RPMI7951 (cell line): ENCODE measurements at places on chromosomes 11 and 22.
A peak's percentile ranks its signal among the peaks of the same experiment; 100 is the strongest.

- DNase-seq = no peak
These were observed 246.6 kb upstream of the PLET1 start for GRCh38 chr11:112507281-112507680.

DNA sequence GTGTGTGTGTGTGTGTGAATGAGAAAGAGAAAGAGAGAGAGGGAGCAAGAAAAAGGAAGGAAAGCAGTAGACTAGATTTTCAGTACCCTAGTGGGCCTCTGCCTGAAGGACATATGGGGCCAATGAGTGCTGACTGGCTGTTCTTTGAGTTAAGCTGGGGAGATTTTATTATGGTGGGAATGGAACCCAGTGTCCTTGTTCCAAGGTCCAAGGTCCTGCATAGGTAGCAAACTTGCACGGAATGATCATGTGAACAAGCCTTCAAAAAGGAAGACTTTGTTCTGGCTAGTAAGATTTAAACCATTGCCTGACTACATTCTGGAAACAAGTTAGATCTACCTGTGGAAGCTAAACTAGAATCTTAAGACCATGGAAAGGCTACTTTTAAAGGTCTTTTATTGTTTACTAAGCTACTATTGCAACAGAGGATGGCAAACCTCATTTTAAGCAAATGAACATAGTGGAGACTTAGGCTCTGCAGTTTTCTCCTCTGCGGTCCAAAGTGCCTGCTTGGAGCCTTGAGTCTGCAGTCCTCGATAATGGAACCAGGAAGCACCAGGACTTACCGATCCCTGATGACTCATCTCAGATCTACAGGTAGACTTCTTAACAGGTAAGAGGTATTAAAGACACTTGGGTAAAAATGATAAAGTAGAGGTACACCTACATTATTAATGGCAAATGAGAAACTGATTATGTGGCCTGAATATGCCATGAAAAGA, 10.2 kb upstream of the GRAMD1B start:
- no peak for DNase-seq

- no peak for DNase-seq
These were observed 27.8 kb upstream of the GGTLC2 start for GRCh38 chr22:22616636-22617035.

GRCh38 chr11:93209466-93209865, 11.7 kb upstream of the SLC36A4 start:
- DNase-seq = no peak

DNA sequence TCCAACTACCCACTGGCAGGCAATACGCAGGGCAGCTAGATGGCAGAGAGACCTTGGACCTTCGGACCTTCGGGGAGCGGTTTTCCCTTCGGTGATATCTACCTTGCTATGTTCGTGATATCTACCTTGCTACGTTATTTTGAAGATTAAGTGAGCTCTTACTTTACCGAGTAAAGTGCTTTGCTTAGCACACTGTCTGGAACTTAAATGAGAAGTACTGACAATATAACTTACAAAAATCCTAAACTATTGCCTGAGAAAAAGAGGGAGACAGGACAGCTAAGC, 1.0 kb upstream of the PRDM10 start:
- no peak for DNase-seq

DNA sequence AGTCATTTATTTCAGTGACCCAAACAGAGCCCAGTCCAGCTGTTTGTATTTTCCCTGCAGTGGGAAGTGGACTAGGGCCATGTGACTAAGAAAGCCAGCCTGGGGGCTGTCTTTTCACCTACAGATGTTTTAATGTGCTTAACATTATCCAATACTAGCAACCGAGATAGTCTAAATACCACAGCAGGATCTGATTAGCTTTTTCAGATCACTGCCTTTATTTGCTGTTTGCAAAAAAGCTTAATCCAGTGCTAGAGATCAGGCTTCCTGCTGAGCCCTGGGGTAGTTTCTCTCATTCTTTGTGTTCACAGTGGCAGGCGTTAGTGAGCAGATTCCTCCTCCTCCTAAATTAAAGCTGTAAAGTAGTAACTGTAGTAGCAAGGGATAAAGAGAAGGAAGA, 35.0 kb downstream of the ZC3H12C start:
- peak; percentile 76 for DNase-seq
